ENCODE measurements at places on chromosomes 3 and 15.

DNA sequence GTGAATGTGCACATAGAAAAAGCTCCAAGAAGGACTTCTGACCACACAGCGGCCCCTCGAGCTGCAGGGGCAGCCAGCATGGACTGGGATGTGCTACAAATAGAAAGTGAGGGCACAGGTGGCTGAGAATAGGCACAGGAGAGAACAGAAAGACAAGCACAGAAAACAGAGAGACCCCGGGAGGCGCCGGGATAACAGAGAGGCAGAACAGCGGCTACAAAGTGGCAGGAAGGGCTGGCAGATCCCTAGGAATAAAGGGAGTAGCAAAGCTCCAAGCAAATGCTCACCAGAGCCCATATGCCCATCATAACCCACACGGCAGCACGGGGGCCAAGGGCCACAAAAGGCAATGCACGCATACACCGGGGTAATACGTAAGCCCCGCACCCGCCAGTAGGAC is 201.7 kb upstream of the NSMCE3 start:
- DNase-seq: no peak

GRCh38 chr15:88019656-88020055 is 236.9 kb downstream of the NTRK3 start:
- no peak for DNase-seq

DNA sequence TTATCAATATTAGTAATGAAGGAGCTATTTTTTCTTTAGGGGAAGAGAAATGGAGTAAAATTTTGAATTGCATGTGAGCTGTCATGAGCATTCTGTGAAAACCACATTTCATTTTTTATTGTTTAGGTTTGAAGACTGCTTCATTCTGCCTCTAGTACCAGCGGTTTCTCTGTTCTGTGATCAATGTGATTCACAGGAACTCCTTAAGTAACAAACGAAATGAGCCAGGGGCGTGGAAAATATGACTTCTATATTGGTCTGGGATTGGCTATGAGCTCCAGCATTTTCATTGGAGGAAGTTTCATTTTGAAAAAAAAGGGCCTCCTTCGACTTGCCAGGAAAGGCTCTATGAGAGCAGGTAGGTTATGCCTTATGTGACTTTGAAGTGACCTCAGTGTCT is 13.0 kb downstream of the NIPA2 start:
- DNase-seq: no peak

DNA sequence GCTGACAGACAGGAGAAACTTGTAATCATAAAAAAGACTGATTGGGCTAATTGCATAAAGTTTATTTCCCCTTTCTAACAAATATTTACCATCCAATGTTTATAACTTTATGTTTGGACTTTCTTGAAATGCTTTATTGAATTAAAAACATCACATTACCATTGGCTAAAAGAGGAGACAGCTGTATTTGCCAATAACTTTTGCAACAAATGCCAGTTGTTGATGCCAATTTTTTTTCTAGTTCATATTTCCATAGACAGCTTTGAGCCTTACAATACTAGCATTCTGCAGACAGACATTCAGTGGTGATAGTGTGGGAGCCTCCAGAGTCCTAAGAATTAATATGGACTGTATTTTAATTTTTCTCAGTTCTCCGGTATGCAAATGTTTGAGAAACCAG is 198.4 kb downstream of the ADAMTS17 start:
- no peak for DNase-seq

DNA sequence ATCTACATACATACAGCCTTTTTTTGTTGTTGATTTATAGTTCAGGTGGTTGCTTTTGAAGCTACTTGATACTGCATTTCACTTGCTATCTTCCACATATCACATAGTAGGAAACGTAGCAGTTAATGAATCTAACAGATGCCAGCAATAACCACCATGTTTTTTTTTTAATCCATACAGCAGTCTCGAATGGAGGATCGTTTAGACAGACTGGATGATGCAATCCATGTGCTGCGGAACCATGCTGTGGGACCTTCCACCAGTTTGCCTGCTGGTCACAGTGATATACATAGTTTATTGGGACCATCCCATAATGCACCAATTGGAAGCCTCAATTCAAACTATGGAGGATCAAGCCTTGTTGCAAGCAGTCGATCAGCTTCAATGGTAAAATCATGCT is 123.2 kb upstream of the CGNL1 start:
- DNase-seq: no peak

GRCh38 chr15:80246425-80246894 is 5.6 kb downstream of the CTXND1 start:
- DNase-seq: no peak

DNA sequence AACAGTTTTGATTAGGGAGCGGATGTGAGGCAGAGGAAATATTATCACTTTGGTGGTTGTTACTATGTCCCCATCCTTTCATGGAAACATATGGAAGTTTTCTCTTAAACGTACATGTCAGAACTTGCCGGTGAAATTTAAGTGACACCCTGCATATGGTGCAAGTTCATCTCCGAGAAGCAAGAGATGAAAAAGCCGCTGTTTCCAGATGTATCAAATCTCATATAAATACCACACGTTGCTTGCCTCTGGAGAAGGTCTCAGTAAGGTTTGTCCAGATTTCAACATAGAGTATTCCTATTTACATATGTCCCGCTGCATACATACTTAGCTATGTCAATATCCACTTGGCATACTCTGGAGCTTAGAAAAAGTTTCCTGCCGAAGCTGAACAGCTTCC is 172.2 kb upstream of the ICE2 start:
- no peak for DNase-seq

GRCh38 chr3:128455786-128456748 is 10.6 kb downstream of the DNAJB8 start:
- no peak for DNase-seq

DNA sequence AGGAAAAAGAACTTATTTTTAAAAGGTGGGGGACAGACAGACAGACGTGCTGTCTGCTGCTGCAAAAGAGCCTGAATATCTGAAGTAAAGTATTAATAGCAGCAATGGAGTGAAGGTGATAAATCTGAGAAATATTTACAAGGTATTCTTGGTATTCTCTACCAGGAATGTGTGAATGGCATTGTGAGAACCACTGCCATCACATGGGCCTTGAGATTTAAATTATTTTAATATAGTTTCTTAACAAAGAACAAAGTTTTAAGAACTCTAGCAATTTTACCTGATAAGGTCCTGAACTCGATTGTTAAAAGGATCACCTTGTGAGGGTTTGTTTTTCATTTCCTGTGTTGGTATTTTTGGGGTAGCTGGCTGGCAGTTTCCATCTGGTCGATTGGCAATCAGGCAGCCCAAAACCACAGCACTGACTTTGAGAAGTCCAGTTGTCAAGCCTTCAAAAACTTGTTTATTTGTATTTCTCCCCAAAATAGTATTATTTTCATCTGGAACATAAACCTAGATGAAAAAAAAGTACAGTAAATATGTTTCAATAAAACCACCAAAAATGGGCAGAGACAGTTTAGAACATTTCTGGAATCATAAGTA is 97.3 kb downstream of the ISL2 start:
- no peak for DNase-seq

Data from nucleus accumbens (tissue), 56 donors.